Stimulated activated CD4-positive, alpha-beta T cell treated with anti-CD3 and anti-CD28 coated beads, TNF-alpha, amount 100 ng/mL, for 48 hours (primary cell): ENCODE measurements at places on chromosomes 13 and 19.

- no peak for DNase-seq
Measured at GRCh38 chr13:95204231-95204765, 97.0 kb downstream of the ABCC4 start.

- DNase-seq = no peak
Measured at GRCh38 chr19:7391218-7391670, 42.5 kb downstream of the ARHGEF18 start.

DNA sequence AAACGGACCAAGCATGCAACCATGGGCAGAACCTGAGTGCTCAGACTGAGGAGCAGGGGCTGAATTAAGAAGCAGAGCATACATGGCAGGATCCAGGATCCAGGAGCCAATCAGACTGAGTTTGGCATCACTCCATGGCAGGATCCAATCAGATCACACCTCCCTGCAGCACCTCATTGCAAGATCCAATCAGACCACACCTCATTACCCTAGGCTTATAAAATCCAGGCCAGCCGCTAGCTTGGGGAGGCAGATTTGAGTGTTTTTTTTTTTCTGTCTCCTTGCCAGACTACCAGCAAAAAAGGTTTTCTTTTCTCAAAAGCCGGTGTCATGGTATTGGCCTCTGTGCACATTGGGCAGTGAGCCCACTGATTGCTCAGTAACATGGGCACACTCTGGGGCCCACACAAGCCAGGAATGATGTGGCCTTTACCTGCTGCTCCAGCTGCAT is 127.9 kb upstream of the GJB6 start:
- no peak for DNase-seq

GRCh38 chr13:76329866-76330580 is 556.2 kb downstream of the KCTD12 start:
- no peak for DNase-seq

GRCh38 chr13:109577191-109577700 is 209.1 kb downstream of the IRS2 start:
- DNase-seq = no peak

DNA sequence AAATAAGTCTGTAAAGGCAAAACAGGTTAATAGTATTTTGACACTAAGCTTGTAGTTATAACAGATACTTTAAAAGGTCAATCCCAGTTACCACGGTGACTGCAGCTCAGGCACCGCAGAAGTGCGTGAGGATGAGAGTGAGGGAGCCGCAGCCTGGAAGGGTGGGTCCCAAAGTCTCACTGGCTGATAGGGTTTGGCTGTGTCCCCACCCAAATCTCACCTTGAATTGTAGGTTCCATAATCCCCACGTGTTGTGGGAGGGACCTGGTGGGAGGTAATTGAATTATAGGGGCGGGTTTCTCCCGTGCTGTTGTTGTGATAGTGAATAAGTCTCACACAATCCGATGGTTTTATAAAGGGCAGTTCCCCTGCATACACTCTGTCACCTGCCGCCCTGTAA is 40.0 kb upstream of the GAS6 start:
- DNase-seq = no peak

- no peak for DNase-seq
Measured at GRCh38 chr13:73187106-73187505, 128.3 kb downstream of the KLF5 start.

DNA sequence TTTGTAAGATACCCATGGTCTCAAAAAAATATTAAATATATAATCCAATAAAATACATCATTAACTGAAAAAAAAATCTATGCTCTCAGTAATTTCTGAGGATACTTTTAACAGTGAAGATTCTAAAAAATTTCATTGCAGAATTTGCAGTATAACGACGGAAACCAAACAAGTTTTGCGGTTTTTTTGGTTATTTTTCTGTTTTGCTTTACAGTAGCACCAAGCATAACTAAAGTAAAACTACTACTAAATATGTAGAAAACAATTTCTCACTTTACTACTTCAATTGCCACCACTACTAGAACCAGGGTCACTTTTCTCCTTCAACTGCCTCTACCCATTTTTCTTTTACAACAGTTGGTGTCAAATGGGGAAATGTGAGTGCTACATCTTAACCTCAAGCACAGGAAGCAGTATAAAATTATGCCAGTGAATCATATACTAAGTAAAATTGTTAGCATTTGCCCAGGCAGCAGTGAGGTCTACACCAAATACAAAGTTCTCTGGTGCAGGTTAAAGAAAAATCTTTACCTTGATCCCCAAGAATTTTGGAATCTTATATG is 24.1 kb downstream of the MICU2 start:
- no peak for DNase-seq

DNA sequence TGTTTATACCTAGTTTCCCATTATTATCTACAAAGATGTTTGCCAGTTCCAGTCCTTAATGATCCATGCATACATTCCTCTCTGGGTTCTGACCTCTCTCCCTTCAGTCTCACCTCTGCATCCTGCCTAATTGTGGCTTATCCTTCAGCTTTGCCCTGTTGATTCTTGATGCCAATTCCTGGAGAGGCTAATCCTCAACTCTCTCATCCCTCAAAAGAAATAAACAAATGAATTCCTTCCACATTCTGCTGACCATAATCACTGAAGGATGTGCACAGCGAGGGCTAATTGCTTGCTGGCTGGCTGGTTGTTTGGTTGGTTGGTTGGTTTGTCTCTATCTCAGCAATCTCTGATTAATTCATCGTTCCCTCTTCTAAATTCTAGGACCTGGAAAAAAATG is 113.8 kb downstream of the IRS2 start:
- DNase-seq = no peak

- DNase-seq = no peak
Measured at GRCh38 chr19:17244618-17245534, 843 bp downstream of the NR2F6 start.

DNA sequence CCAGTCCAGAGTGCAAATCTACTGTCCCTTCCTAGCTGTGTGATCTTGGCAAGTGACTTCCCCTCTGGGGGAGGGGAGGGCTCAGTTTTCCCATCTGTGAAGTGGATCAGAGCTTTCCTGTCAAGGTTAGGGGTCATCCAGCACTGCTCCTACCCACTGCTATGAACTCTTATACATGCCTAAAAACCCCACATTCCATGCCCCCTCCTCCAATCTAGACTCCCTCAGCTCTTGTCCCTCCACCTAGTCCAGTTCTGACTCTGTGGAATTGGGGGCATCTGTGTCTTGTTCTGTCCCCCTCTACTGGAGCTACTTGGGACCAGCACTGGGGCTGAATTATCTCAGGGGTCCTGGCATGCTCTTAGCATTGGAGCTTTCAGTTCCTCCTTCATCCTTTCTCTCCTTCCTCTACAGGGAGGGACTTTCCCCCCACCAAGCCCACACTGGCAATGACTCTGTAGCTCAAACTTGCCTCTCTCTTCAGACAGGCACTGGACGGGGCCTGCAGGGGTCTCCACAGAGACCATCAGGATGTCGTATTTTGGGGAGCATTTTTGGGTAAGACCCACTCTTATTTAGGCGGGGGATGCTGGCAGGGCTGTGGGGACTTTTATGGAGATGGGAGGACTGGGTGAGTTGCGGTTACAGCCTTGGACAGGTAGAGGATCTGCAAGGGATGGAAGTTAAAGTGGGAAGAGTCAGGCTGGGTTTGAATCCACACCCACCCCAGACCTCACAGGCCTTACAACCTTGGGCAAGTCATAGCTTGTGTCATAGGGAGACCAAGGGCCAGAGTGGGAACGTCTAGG is 3.6 kb downstream of the FCHO1 start:
- no peak for DNase-seq

DNA sequence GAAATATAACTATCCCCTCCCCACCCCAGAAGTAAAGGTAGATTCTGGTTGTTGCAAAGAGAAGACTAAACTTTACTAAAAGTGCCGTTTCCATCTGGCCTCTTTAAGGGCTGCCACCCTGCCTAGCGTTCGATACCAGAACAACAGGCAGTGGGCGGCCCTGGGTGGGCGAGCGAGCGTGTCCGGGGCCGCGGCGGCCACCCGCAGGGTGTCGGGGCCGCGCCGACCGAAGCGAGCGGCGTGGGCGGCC is 2.6 kb downstream of the FGF9 start:
- DNase-seq = no peak

DNA sequence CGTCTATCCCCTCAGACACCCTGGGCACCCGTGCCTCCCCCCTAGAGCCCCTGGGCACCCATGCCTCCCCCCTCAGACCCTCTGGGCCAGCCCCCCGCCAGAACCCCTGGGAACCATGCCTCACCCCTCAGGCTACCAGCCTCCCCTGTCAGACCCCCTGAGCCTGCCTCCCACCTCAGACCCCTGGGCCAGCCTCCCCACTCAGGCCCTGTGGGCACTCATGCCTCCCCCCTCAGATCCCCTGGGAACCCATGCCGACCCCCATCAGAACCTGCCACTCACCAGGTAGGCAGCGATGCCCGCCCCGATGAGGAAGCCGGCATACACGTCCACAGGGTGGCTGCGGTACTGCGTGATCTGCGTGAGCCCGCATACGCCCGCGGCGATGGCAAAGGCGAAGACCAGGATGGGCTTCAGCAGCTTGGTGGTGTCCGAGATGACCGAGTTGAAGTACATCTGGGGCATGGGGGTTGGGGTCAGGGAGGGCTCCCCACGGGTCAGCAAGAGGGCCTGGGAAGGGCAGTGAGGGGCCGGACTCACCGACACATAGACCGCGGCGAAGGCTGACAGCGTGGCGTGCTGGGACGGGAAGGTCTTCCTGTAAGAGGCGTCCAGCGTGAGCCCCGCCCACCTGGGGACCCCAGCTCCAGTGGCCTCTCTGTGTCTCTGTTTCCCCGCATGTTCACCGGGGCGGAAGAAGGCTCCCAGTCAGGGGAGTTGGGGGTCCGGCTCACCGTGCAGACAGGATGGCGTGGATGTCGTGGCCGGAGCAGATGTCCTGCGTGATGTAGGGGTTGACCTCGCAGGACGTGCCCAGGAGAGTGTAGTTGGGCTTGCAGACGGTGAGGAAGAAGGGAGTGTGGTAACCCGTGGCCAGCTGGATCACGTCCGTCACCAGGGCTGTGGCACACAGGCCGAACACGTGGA is 7.3 kb downstream of the PLPPR3 start:
- DNase-seq = no peak

- no peak for DNase-seq
Measured at GRCh38 chr13:42312817-42313431, 41.0 kb downstream of the AKAP11 start.

DNA sequence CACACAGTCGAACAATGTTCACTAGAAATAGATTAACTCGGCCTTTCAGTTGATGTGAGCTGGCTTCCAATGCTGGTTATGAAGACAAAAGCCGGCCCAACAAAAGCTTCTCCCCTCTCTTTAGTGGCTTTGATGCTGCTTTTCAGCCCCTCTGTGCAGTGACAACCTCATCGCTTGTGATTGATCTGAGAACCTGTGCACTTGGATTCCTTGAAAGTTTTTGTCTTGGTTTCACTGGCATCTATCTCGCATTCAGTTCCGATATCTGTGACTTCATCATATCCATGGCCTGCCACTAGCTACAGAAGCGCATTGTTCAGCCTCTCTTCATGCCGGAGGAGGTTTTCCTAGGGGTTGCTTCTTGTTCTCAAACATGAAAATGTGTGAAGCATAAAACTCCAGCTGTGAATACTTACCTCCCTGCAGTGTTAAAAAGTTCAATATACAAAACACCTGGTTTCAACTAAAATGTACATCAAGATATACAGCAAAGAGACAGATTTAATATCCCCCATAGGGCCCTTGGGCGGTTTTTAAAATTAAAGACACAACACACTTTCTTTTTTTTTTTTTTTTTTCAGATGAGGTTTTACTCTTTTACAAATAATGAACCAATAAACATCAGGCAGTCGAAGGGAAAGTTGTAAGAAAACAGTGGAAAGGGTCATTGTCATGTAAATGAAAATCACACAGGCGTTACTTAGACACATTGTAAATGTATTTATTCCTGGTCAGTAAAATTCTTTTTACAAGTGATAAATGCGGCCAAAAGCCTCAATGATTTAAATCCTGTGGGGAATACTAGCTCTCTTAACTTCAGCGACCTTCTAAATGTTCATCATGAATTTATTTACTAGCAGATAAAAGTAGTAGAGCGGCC is 1252.8 kb downstream of the EFNB2 start:
- no peak for DNase-seq
